ENCODE measurements at places on chromosomes 13 and 19. TPM values are rescaled to one million over a fixed set of nuclear protein-coding genes. Genes with fewer than 3 reads are reported as not detected.

- DNase-seq = no peak
Measured at GRCh38 chr13:29858231-29858630, 7.8 kb upstream of the UBL3 start.

DNA sequence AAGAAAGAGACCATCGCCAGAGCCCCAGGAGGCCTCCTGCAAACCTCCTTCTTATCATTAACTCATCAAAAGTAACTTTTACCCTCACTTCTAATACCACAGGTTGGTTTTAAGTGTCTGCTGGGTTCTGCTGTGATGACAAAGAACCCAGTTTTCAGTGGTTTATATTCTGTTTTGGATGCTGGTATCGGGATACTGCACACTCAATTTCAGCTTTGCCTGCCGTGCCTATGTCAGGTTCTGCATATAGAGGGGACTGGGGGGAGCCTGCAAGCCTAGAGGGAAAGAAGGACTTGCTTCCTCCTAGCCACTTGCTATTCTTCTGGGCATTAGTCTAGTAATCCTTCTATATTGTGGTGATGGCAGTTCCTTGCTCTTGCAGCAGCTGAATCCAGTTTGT is 242.4 kb downstream of the KCNRG start:
- DNase-seq = no peak

DNA sequence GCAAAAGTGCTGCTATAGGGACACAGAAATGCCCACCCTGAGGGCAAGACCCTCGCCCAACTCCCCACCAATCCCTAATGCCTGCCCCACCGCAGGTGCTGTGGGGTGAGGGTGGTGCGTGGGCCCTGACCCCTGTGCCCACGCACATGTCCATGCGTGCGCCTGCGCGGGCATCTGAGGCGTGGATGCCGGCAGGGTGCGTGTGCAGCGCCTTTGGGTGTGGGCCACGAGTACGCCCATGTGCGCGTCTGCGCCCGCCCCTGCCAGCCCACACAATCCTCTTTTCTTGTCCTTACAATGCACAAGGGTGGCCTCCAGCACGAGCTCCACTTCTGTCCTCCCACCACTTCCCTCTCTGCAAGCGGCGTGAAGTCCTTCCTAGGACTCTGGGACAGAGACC is 14.3 kb downstream of the FUT6 start:
- DNase-seq = no peak

GRCh38 chr13:27842571-27842970 is 50.3 kb downstream of the GSX1 start:
- no peak for DNase-seq

DNA sequence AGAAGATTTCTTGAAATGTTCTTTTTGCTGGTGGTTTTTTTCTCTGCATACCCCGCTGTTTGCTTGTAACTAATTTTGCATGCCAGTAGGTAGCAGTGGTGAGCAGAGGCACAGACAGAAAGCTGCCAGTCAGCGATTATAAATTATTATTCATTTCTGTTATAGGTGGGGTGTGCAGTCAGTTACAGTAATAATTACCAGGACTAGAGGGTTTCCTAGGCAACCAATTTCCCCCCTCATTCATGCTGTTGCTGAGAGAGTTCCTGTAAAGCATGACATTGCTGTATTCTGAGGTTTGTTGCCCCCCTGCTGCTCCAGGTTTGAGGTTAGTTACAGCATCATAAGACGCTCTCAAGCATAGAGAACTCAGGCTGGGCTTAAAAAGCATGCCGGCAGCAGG is 104.5 kb downstream of the URI1 start:
- no peak for DNase-seq

GRCh38 chr19:29630655-29631054 is 24.6 kb downstream of the POP4 start:
- no peak for DNase-seq

DNA sequence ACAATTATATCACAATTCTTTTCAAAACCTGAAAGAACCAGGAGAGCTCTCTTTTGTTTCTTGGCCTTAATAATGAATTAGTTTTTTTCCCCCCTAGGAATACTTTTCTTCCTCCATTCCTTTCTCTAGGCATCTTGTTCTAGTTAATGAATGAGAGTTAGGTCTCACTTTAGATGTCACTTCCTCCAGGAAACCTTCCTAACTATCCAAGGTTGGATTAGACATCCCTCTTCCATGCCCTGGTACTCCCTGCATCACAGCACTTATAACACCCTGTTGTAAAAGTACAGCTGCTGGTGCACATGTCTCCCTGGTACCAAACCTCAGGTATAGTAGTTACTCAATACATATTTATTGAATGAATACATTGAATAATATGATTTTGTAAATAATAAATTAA is 21.2 kb upstream of the DGKH start:
- DNase-seq = no peak

DNA sequence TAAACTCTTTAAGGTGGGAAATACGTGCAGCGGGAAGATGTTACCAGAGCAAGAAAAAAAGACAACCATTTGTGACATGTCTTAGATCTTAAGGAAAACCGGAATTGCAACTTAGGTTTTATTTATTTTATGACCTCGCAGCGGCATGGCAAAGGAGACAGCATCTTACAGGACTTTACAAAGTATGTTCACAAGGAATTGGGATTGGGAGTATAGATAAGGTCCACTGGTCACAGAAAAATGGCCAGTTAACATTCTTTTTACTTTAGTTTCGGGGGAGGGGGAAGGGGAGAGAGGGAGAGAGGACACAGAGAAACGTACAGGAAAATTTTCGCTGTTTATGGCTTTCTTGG is 104.5 kb upstream of the DIAPH3 start:
- no peak for DNase-seq

DNA sequence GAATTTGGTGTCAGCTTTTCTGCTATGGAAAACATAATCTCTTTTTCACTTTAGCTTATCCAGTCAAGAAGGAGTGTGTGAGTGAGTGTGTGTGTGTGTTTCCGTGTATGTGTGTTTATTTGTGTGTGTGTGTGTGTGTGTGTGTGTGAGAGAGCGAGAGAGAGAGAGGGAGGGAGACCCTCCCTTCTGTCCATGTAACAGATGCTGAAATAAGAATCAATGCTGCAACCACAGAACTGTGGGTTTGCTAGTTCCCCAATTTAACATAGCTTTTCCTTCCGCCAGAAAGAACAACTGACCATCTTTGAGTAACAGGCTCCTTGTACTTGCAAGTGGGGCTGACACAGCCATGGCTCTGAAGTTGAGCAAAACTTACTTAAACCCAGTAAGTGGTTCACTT is 5.2 kb downstream of the LCP1 start:
- no peak for DNase-seq

GRCh38 chr19:10478903-10479384 is 24.2 kb downstream of the KEAP1 start:
- DNase-seq = peak; percentile 89

DNA sequence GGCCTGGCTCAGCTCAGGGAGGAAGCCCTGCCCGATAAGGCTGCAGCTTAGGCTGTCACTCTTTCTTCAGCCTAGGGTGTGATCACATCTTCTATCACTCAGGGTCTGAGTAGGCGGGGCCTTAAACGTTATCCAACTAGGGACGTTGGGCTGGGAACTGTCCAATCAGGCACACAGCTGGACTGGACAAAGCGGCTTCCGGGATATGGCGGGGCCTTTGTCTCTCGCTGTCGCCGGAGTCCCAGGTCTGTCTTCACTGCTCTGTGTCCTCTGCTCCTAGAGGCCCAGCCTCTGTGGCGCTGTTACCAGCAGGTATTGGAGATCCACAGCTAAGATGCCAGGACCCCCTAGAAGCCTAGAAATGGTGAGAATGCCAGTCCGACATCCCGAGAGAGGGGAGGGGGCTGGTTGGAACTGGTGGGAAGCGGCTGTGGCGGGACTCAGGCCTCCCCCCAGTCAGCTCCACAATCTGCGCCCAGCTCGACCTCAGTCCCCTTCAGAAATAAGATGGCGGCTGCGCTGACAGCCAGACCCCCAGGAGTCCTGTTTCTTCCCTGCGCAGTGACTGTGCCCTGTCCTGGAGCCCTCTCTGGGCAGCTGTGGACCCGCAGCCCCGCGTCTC is at the start of gene ZNF254:
Gene ZNF254 (plus strand): TSS at position 214 of the 622 bp plus-strand sequence. CDS start 121 bp downstream, at position 335.
- peak; percentile 89 for DNase-seq

GRCh38 chr13:49840675-49841074 is 48.2 kb upstream of the KPNA3 start:
- no peak for DNase-seq

- DNase-seq = no peak
Measured at GRCh38 chr13:105572401-105572800, 963.1 kb downstream of the EFNB2 start.

DNA sequence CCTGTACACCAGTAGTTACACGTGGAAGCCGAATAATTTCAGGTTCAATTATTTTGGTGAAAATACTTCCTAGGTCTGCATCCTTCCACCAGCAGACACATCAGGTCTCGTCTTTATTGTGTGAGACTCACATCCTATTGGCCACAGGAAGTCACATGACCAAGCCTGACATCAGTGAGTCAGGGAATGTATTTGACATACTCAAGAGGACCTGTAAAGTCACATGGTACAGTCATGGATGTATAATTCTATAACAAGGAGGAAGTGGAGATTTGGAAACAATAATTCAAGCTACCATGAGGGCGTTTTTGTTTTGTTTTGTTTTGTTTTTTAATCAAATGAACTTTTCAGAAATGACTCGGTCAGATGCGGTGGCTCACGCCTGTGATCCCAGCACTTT is 9.3 kb upstream of the HIF3A start:
- no peak for DNase-seq

GRCh38 chr13:66567899-66568612 is 662.1 kb downstream of the PCDH9 start:
- no peak for DNase-seq

DNA sequence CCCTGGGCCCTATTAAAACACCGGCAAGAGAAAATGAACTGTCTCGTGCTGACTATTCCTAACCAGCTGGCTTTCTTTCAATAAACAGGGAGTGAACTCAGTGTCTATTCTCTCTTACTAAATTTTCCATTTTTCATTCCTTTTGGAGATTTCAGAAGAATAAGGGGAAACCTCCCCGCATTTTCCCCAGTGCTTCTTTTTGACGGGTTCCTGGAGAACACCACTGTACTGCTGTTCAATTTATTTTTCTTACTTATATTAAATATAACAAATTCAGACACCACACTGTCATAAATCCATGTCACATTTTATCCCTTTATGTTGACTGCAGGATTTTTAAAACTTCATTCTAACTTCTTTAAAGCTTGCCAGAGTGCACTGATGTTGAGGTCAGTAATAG is 75.8 kb downstream of the DCLK1 start:
- no peak for DNase-seq

GRCh38 chr19:41415154-41415571 is 12.0 kb downstream of the B3GNT8 start:
- DNase-seq = no peak

DNA sequence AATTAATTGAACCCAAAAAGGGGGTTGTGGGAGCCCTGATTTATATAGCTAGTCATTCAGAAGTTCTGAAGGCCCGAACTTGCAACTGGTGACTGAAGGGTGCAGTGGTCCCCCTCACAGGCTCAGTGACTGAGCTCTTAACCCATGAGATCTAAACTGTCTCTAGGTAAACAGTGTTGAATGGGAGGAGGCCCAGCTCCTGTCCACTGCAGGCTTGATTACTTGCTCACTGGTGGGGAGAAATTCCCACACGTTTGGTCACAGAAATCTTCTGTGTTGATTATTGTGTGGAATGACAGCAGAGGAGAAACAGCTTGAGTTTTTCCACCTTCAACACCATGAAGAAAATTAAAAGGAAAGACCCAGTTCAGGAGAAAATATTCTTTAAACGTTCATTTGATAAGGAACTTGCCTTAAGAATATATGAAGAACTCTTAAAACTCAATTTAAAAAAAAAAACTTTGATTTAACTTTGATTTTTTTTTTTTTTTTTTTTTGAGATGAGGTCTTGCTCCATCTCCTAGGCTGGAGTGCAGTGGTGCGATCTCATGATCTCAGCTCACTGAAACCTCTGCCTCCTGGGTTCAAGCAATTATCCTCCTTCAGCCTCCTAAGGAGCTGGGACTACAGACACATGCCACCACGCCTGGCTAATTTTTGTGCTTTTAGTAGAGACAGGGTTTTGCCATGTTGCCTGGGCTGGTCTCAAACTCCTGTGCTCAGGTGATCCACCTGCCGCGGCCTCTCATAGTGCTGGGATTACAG is 249.3 kb downstream of the UQCRFS1 start:
- no peak for DNase-seq

DNA sequence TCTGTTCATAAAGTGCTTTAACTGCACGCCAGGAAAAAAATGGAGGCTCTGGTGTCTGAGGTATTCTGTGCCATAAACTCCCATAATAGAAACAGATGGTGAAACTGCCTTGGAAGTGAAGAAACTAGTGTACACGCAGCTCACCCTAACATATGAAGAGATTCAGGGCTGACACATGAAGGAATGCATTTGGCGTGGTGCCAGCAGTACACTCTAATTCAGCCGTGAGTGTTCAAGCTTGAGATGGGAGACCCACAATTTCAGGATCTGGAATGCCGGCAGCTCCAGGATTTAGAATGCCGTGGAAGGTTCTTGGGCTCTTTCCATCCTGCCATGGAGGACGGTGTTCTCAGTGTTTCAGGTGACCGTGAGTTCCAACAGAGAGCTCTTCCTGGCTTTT is 478.4 kb downstream of the TSHZ3 start:
- no peak for DNase-seq

GRCh38 chr13:66995203-66995611 is 234.9 kb downstream of the PCDH9 start:
- DNase-seq = no peak

DNA sequence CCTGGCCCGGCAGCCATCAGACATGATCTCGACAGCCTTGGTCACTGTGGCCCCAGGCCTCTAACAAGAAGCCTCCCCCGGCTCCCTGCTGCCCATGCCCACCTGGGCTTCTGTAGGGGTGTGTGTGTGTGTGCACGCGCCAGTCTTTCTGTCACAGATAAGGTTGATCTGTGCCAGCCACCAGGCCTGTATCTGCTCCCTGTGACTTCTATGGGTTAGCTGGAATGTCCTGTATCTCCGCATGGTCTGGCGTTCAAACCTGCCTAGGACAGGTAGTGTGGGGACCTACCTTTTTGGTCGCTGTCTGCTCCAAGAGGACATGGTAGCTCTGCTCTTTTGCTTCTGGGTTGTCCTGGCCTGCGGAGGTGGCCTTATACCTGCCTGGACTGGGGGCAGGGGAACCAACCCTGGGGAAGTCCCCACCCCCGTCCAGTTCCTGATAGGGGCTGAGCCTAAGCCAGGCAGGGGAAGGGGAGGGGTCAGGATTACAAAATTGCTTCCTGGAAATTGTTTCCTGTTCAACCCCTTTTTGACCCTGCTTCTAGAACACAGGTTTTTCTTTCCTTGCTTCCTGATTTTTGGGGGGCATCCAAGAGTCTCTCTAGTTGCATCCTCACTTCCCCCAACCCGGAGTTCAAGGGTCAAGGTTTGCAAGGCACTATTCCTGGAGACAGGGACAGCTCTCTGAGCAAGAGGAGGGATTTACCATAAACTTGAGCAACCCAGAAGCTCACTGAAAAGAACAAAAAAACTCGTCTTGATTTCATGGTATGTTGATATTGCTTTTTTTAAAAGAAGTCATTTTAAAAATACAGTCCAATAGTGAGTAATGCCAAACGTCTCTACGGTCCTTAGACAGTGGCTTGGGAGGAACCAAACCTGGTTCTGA is at the start of gene LRG1:
Gene LRG1 (minus strand): TSS at position 344 of the 889 bp plus-strand sequence. CDS start 23 bp downstream, at position 321.
- DNase-seq = peak; percentile 88

FGF22 gene
- not detected for total RNA-seq

LRRC4B gene
- 1.4 TPM for total RNA-seq

ZNF66 gene
- 7.3 TPM for total RNA-seq

SRRM5 gene
- not detected for total RNA-seq

TPTE2 gene
- not detected for total RNA-seq

TMEM221 gene
- not detected for total RNA-seq

GPR18 gene
- 0.48 TPM for total RNA-seq

CERS1 gene
- total RNA-seq = not detected

PDE4A gene
- 9.0 TPM for total RNA-seq

CYP4F2 gene
- 24.7 TPM for total RNA-seq

SLITRK6 gene
- 3.8 TPM for total RNA-seq

Data from transverse colon (tissue), 4 donors.